Stomach (tissue), 19 donors: ENCODE measurements at places on chromosomes 16 and 17. TPM values are rescaled to one million over a fixed set of nuclear protein-coding genes. Genes with fewer than 3 reads are reported as not detected.

- DNase-seq = no peak
Measured at GRCh38 chr16:65667011-65667578, 545.2 kb upstream of the CDH11 start.

GRCh38 chr16:70664325-70665112 is 18.2 kb downstream of the IL34 start:
- DNase-seq = no peak

Gene FBXW10B
- not detected for total RNA-seq

GRCh38 chr16:84508502-84508901 is 4.0 kb upstream of the MEAK7 start:
- DNase-seq = no peak

Gene RAB34
- total RNA-seq = 43.7 TPM

Gene TOX3
- 22.5 TPM for total RNA-seq

- DNase-seq = no peak
Measured at GRCh38 chr17:71168053-71168741, 952.6 kb upstream of the SOX9 start.

Gene OSGIN1
- total RNA-seq = 3.8 TPM

GRCh38 chr17:76826330-76827068 is 41.7 kb upstream of the MGAT5B start:
- no peak for DNase-seq

GRCh38 chr17:27577121-27577761 is 53.7 kb upstream of the LGALS9 start:
- DNase-seq = no peak

GRCh38 chr16:78513838-78514237 is 414.4 kb downstream of the WWOX start:
- DNase-seq = no peak

DNA sequence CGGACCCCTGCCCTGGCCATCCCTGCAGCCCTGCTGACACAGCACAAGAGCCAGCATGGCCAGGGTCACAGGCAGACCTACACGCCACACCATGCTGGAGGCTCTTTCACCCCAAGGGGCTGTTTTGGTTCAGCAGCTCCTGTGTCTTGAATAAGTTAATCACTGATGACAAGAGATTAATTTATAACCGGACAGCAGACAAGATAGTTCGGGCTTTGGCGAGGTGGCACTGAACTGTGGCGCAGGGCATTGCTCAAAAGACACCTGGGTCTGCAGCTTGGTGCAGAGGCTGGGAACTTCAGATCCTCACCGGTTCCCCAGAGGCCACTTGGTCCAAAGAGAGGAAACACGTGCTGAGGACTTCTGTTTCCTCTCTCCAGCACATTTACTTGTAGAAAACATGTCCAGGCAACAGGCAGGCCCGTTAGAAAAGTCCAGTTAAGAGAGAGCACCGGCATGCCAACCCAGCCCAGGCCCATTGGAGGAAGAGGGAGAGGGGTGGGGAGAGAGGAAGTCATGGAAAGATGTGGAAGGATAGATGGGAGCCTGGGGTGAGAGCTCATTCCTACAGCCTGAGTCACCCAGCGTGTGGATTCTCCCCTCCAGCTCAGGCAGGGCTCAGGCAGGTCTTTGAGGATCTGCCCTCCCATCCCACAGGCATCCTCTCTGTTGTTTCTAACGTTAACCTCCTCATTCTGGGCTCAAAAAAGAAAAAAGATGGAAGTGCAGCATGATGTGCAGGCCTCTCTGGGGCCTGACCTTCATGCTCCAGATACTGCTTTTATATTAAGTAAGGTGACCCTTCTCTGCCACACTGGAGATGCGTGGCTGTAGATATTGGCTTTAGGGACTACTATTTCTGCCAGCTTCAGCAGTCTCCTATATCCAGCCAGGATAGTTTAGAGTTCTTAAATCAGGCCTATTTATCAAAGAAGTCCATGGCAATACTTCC is 80.0 kb upstream of the HNF1B start:
- DNase-seq = no peak

DNA sequence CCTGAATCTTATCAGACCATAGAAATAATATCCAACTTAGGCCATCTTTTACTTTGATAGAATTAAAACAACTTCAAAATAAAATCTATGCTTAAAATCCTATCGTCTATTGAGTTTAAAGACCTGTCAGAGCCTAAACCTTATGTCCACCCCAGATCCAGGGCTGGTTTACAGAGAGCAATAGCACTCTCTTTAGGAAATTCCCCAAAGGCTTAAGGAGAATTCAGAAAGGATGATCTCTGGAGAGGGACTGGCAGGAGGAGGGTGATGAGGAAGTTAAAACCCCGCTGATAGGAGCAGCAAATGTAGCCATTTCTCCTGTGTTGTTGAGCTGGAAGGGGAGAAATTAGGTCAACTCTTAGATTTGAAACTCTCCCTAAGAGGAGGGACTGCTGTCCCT is 175.3 kb downstream of the HS3ST4 start:
- DNase-seq = no peak

DNA sequence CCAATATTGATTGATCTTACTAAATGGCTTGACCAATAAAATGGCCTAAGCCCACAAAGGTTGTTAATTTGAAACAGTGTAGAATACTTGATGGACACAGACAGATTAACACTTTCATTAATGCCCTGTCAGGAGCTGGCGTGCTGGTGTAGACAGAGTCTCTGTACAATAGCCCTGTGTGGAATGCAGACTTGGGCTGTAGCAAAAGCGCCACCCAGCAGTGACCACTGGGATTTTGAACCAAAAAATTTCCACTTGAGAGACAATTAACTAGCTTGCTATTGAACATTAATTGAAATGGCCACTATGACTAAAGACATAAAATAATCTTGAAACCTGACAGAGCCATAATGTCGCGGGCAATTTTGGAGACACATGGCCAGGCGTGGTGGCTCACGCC is 19.7 kb upstream of the GUCY2D start:
- DNase-seq = no peak

- DNase-seq = no peak
Measured at GRCh38 chr17:14780097-14780651, 479.3 kb downstream of the HS3ST3B1 start.

Gene MT1E
- total RNA-seq = 423 TPM

Gene CDRT4
- 4.9 TPM for total RNA-seq

Gene RNF43
- total RNA-seq = 6.4 TPM

DNA sequence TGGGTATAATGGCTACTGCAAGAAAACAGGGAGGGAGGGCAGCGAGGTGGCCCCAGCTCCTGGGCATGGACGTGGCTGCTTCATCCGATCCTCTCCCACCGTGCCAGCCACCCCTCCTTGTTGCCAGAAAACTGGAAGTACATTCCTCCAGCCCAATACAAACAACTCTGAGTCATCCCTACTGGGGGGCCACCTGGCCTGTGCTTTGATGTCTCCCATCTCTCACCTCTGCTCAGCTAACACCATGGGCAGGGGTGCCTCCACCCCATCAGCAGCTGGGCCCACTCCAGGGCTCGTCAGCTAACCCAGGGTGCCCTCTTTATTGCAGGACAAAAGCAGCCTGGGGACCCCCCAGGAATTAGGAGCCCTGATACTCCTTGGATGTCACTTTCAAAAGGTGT is 2.0 kb downstream of the RHBDF2 start:
- DNase-seq = no peak

DNA sequence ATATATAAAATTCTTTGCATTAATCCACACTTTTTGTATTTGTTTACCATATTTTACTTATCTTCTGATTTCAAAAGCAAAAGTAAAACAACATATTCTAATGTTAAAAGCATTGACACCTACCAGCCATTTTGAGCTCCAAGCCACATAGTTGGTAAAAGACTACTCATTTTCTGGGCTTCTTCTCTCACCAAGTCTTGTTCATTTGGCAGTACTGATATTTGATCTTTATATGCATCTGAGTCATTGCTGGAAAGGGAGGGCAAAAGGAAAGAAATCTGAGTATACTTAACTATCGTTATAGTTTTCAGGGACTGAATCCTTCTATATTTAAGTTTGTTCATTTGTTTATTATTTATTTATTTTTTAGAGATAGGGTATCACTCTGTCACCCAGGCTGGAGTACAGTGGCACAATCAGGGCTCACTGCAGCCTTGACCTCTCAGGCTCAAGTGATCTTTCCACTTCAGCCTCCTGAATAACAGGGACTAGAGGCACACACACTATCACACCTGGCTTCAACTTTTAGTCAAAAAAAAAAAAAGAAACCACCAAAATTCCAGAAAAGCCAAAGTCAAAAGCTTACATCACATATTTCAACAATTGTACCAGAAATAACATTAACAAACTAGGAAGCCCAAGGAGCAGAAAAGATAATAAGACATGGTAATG is 121.0 kb upstream of the TOB1 start:
- no peak for DNase-seq

Gene MMP25
- 1.1 TPM for total RNA-seq

Gene CD79B
- total RNA-seq = 4.8 TPM

Gene SUZ12
- 9.4 TPM for total RNA-seq

Gene NR1D1
- total RNA-seq = 2.8 TPM

DNA sequence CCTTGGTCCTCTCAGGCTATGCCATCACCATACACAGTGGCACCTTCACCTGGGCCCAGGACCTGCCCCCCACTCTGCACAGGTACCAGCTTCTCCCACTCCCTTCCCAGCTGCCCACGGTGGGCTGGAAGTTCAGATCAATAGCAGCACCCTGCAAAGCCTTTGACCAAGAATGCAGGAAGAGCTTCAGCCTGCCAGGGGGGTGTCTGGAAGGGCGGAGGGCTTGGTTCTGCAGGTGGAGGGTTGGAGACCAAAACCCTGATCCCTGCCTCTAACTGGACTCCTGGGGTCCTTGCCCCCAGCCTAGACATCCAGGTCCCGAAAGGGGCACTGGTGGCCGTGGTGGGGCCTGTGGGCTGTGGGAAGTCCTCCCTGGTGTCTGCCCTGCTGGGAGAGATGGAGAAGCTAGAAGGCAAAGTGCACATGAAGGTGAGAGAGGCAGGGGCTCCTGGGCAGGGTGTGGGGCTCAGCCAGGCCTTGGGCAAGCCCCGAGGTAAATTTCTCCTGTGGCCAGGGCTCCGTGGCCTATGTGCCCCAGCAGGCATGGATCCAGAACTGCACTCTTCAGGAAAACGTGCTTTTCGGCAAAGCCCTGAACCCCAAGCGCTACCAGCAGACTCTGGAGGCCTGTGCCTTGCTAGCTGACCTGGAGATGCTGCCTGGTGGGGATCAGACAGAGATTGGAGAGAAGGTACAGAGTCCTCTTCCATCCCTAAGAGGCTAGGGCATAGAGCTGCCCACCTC is 34.3 kb downstream of the ABCC3 start:
- no peak for DNase-seq

GRCh38 chr16:51577621-51578303 is 426.7 kb upstream of the SALL1 start:
- DNase-seq = peak; percentile 21

DNA sequence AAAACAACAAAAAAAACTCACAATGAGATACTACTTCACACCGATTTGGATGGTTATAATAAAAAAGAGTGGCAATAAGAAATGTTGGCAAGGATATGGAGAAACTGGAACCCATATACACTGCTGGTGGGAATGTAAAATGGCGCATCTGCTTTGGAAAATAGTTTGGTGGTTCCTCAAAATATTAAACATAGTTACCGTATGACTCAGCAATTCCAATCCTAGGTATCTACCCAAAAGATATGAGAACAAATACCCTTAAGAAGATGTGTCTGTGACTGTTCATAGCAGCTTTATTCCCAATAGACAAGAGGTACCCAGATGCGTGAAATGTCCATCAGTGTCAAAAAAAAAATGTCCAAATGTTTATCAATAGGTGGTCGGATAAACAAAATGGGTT is 7.2 kb downstream of the CPPED1 start:
- DNase-seq = no peak

- peak; percentile 68 for DNase-seq
Measured at GRCh38 chr17:10875984-10876555, 38.2 kb upstream of the PIRT start.

GRCh38 chr17:34598161-34598776 is 18.9 kb downstream of the TMEM132E start:
- no peak for DNase-seq

DNA sequence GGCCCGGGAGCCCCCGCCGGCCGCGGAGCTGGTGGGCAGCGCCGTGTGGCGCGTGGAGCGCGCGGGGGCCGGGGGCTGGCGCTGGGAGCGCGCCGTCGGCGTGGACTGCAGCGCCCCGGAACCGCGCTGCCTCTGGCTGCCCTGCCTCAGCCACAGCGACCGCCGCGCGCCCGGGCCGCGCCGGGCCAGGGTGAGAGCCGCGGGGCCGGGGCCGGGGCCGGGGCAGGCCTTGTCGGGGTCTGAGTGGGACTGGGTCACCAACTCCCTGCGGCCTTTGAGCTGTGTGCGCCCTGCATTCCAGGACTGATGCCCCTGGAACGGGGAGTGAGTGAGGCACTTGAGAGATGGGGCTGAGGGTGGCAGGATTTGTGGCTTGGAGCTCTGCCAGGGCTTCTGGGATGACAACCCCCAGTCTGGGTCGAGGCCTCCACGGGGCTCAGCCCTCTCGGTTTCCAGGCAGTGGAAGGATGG is 25.7 kb downstream of the ARHGAP23 start:
- DNase-seq = no peak

- DNase-seq = no peak
Measured at GRCh38 chr16:56417138-56417537, 8.2 kb downstream of the AMFR start.

- DNase-seq = peak; percentile 69
Measured at GRCh38 chr17:77140878-77141767, at the start of gene SEC14L1. Gene SEC14L1, plus strand, starts transcription at chr17:77140969. Its CDS starts 2,628 bp downstream, at chr17:77143597.

Gene CES3
- total RNA-seq = 0.37 TPM

- DNase-seq = no peak
Measured at GRCh38 chr16:35480988-35481387, 2021.6 kb downstream of the TP53TG3F start.

- peak; percentile 42 for DNase-seq
Measured at GRCh38 chr17:17056156-17056539, 13.9 kb downstream of the MPRIP start.

DNA sequence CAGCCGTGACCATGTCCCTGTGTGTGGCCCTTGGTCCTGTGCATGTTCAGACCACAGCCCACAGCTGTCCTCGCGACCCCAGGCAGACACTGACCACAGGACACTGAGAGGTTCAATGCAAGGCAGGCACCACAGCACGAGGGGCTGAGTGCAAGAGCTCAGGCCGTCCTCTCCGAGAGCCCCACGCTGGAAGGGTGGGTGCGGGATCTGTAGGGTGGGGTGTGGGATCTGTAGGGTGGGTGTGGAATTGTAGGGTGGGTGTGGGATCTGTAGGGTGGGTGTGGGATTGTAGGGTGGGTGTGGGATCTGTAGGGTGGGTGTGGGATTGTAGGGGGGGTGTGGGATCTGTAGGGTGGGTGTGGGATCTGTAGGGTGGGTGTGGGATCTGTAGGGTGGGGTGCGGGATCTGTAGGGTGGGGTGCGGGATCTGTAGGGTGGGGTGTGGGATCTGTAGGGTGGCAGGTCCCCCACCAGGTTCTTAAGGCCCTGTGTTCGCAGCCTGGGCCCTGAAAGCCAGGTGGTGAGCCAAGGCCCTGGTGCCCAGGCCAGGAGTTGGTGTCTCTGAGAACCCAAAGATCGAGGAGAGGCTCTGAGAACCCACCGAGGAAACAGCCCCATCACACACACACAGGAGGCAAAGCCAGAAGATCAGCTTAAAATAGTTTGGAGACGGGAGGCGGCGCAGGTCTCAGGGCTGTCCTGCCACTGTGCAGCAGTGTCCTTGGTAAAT is 48.2 kb downstream of the METRNL start:
- DNase-seq = no peak

Gene TRIM47
- total RNA-seq = 12.1 TPM
